ENCODE measurements at places on chromosomes 16 and 17. TPM values are rescaled to one million over a fixed set of nuclear protein-coding genes. Genes with fewer than 3 reads are reported as not detected.

The SLFN14 gene
- total RNA-seq = not detected

GRCh38 chr16:13606804-13607203 lies 313.1 kb upstream of the ERCC4 start:
- no peak for ATAC-seq
- no peaks in the 10 kb centered on the region for H3K27me3 ChIP-seq
- H3K36me3 ChIP-seq = no peaks in the 10 kb centered on the region
- H3K27ac ChIP-seq = no peak overlapping the region
- H3K4me3 ChIP-seq = no peak overlapping the region

DNA sequence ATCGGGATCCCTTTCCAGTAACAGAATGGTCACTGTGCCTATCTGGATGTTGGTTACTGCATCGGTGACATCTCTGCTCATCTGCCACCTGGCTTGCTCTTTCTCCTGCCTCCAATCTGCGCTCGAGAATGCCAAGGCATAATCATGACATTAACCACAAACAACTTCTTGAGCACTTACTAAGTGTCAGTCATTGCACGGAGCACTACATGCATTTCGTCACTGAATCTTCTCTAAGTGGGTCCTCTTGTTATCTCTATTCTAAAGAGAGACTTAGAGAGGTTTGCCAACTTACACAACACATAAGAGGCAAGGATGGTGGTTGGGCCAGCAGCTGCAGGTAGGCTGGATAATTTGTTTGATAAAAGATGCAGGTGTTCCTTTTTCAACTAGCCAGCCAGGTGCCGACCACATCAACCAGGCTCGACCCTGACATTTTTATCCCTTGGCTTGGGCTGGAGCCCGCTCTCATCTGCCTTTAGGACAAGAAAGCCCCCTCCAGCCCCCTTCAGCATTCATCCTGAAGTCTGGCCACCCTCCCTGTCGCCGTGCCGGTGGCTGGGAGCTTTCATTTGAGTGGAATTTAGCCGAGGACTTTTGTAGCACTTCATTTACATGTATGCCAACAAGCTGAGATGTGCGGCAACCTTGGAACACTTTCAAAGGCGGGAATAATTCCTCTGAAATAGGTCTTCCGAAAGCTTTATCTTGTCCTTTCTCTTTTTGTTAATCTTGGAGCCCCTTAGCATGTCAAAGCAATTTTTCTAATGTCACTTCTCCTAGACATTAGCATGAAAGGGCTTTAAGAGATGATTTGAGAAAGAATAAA lies 89.3 kb upstream of the NKD1 start:
- no peaks in the 10 kb centered on the region for H3K4me1 ChIP-seq
- no peaks in the 10 kb centered on the region for H3K36me3 ChIP-seq
- H3K27ac ChIP-seq = no peak overlapping the region
- no peak overlapping the region for H3K4me3 ChIP-seq
- H3K27me3 ChIP-seq = peaks cover 16% of the 10 kb centered on the region

- H3K27me3 ChIP-seq = no peaks in the 10 kb centered on the region
- no peak overlapping the region for H3K4me3 ChIP-seq
- peaks cover 19% of the 10 kb centered on the region for H3K4me1 ChIP-seq
- no peak for ATAC-seq
These were observed 7.3 kb downstream of the KLHL10 start for GRCh38 chr17:41844971-41845370.
